Activated T-cell treated with anti-CD3 and anti-CD28 coated beads, Interleukin-2, amount 50 U/mL, for 72 hours (primary cell): ENCODE measurements at places on chromosomes 13 and 19.

DNA sequence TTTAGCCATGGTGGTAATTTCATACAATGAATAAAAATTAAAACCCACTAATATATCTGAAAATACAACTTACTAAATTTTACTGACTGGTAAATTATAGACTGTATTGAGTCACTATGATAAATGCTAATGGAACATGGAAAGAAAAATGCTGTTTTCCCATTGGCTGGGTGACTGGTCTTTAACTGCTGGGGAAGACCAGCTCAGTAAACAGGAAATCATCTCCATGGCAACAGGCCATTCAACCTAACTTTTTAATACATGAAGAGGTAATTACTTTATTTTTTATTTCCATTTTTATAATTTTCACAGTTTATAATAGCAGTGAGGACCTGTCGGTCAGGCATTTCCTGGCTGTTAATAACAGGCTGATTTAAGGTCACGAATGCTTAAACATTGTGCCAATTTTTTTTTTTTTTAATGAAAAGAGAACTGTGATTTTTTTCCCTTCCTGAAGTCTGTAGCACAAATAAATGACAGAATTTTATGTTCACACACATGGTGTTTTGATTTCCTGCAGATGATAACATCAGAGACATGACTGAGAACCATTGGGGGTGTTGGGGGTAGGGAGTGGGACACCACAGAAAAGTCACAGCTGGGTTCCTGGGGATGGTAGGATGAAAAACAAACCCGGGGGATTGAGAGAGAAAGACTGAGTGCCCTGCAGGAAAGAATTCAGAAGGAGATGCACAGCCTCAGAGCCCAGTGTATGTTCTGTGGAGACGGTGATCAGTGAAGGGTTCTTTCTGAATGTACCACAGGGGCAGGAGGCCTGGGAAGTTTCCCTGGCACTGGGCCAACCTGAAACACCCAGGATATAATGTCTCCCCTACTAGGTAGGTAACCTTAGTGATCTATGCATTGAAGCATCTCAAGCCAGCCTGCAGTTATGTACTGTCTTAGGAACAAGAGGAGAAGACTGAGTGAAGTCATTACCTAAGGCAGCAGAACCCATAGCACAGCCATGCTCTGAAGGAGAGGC, 297.1 kb downstream of the COG6 start:
- DNase-seq = no peak

- DNase-seq = no peak
Observed at GRCh38 chr13:30600496-30600895, 17.2 kb upstream of the USPL1 start.

- DNase-seq = no peak
Observed at GRCh38 chr13:71583581-71583980, 283.4 kb downstream of the DACH1 start.

- peak; percentile 92 for DNase-seq
Observed at GRCh38 chr13:31199849-31200636, at the start of gene B3GLCT. TSS of gene B3GLCT (plus strand) at chr13:31199975. CDS start at chr13:31200085, 110 bp downstream.

DNA sequence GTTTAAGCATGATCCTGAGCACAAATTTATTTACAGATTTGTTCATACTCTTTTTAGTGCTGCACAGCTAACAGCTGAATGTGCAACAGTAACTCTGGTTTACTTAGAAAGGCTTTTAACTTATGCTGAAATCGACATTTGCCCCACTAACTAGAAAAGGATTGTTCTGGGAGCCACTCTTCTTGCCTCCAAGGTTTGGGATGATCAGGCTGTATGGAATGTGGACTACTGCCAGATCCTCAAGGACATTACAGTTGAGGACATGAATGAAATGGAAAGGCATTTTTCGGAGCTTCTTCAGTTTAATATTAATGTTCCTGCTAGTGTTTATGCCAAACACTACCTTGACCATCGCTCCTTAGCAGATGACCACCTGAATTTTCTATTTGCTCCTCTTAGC, 16.0 kb downstream of the ZNF100 start:
- DNase-seq = no peak

- DNase-seq = no peak
Observed at GRCh38 chr19:19937403-19937802, 36.7 kb downstream of the ZNF93 start.

- DNase-seq = no peak
Observed at GRCh38 chr13:31881495-31881882, 142.2 kb downstream of the RXFP2 start.

- no peak for DNase-seq
Observed at GRCh38 chr13:72153272-72153671, 286.3 kb upstream of the DACH1 start.

DNA sequence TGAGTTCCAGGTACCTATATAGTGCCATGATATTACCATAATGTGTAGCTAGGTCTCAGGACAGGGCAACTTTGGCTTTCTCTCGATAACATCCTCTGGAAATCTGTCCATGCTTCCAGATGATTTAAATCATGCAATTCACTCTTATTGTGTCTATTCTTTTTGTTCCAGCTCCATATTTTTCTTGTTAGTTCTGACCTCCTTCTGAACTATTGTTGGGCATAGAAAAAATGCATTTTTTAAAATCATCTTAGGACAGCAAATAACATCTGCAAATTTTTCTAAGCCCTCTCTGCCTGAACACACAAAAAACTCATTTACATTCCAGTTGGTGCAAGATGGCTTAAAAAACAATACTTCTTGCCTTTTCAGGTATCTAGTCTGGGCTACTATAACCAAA, 1561.0 kb upstream of the MIR17HG start:
- no peak for DNase-seq

DNA sequence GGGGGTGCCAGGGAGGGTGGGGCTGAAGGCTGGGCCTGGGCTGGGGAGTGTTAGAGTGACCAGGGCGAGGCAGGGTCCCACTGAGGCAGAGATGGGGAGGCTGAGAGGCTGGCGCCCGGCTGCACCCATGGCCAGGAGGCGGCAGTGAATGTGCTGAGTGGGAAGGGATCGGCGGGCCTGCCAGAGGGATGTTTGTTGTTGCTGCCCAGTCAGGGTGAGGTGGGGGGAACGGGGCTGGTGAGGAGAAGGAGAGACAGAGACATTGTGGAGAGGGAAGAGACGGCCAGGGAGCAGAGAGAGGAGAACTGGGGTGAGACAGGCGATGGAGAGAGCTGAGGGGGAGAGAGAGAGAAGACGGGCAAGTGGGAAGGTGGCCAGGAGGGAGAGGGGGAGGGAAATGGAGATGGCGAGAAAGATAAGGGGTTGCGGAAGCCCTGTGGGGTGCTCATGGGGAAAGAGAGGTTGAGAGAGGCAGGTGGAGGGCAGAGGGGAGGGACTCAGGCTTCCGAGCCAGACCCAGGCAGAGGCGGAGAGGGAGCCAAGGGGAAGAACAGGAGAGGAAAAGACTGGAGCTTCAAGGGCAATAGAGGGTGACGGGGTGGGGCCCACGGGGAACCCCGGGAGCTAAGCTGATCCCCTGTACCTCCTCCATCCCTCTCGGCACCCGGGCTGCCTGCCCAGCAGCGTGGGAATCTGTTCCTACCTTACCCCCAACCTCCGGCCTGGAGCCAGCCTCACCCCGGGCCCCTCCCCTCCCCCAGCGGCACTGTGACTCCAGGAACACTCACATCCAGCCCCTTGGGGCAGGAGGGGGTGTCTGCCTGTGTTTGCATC, 690 bp upstream of the B3GNT8 start:
- DNase-seq = peak; percentile 26

DNA sequence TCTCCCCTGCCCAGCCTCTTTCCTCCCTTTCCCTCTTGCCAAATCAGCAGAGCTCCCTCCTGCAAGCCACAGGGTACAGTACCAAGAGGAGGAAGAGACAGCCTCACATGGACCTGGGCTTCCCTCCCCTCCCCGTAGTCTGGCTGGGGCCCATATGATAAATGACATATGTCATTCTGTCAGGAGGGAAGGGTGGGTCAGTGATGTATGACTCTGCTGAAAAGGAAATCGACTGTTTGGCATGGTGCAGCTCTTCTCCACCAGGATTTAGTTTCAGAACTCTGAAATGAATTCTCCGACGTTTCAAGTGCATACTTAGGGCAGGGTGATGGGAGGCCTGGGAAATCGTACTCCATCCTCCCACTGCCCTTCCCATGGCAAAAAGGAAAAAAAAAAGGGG, 9.8 kb downstream of the TSHZ3 start:
- no peak for DNase-seq
